H54 (cell line): ENCODE measurements at places on chromosomes 11 and 22.

- DNase-seq, result no peak
Observed at GRCh38 chr11:61090982-61091372, 11.3 kb upstream of the CD5 start.

DNA sequence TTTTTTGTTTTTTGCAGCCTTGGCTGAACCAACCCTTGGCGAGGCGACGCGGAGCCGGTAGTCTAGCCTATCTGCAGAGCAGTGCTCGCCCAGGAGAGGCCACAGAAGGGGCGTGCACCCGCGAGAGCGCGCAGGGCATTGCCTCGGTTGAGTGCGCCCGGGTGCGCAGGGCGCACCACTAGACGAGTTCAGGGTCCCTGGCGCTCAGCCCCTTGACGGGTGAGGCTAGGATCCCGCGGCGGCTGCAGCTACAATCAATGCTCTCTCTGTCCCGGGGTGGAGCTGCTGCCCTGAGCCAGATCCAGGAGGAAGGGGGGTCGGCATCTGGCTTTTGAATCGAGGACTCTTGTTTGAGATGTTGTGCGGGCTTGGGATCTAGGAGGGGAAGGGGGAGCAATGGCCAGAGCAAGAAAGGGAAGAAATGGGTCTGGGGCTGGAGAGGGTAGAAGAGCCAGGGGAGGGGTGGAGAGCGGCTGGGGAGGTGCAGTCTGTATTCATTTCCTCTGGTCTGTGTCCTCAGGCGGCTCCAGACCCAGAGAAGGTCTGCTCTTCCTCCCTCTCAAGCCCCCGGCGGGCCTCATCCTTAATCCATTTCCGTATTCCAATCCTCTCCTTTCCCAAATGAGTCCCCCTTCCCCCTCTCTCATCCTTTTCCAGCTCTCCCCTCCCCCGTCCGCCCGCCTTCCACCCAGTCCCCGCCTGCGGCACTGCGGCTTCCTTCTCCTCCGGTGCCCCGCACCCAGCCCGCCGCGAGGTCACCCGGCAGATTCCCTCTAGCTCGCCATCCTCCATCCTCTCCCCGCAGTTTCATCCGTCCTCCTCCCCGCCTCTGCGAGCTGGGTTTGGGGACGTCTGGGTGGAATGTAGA lies 797 bp downstream of the THY1 start:
- DNase-seq, result no peak

DNA sequence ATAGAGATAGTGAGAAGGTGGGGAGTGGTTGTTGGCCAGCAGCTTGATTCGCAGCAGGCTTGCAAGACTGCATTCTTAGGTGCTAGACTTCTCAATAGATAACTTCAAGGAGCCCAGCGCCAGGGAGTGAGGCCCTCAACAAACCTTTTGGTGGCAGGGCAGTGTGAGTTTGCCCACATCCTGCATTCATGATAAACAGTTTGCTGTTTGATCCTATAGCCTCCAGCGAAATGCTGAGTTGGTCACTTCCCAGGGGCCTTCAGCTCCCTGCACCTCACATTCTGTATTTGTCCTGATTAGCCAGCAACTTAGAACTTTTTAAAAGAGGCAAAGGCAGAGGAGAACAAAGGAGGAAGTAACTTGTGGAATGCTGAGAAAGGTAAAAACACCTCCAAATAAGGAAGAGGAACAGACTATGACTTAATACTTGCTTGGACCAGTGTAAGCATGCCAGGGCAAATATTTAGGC lies 25.1 kb downstream of the OR10A6 start:
- DNase-seq, result no peak

DNA sequence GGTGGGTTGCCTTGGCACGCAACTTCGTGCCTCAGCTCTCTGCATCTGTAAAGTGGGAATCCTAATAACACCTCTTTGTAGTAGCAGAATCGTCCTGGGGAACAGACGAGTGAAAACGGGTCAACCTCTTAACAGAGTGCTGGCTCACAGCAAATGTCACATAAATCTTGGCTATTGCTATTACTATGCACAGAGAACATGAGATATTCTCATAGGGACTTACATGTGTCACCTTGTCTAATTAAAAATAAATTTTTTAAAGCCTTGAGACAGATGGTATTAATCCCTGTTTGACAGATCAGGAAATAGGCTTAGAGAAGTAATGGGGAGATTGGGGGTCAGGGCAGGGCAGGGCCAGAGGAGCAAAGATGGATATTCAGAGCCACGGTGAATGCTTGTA lies 44.3 kb upstream of the IGSF9B start:
- DNase-seq, result no peak

DNA sequence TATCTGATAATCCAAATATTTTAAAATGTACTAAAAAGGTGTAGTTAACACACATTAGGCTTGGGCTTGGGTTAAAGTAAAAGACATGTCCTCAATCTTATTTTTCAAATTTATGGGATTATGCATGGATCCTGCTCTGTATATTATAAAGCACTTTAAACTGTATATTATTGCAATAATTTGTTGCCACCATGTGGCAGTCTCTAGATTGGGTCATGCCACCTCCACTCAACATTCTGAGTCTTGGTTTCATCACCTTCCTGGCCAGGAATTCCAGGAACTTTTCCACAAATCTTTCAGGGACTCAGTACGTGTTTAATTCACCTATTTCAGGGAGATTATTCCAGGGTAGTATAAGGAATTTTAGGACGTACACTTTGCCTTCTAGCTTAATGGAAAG lies 695.5 kb downstream of the FAM181B start:
- no peak for DNase-seq

DNA sequence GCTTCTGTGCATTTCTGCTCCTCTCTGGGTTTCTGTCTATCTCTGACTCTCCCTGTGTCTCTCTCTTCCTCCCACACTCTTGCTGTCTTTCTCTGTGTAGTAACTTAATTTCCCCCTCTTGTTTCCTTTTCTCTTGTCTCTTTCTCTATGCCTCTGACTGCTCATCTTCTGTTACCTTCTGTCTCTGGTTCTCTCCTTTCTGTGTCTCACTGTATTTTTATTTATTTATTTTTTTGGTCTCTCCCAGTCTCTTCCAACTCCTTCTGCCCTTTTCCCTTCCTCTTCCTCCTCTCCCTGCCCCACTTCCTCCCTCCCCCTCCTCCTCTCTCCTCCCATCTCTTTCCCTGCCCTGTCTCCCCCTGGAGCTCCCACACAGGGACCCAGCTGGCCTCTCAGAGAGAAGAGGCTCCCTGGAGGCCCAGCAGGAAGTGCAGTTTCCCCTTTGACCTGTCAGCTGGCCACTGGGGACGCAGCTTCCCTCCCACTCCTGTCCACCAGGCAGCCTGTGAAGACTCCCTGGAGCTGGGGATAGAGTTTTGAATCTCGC lies 38.3 kb upstream of the MYH9 start:
- DNase-seq, result no peak

GRCh38 chr11:6734616-6735015 lies 37.2 kb downstream of the OR2AG2 start:
- no peak for DNase-seq

DNA sequence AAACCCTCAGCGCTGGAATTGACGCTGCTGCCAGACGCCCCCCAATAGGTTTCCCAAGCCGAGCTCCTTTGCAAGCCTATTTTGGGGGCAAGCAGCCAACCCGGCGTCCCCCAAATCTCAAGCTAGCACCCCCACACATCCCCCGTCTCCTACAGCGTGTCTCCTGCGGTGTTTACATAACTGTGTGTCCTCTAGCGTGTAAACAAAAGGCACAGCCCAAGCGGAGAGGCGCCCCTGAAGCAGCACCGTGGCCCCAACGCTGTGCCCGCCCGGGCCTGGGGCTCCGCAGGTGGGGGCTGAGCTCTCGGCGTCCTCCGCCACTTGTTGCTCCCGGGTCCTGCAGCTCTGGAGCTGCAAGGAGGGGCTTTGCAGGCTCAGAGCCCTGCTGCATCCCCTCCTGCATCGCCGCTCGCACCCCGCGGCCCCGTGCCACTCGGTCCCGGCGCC lies 1.6 kb downstream of the CADM1 start:
- no peak for DNase-seq
